Stomach (tissue), 19 donors: ENCODE measurements at places on chromosomes 4 and X. TPM values are rescaled to one million over a fixed set of nuclear protein-coding genes. Genes with fewer than 3 reads are reported as not detected.
A peak's percentile ranks its signal among the peaks of the same experiment; 100 is the strongest.

- DNase-seq, result no peak
Observed at GRCh38 chr4:25123236-25123635, 37.0 kb downstream of the SEPSECS start.

GRCh38 chr4:41991916-41992767, 1.8 kb downstream of the SLC30A9 start:
- DNase-seq, result peak; percentile 12

DNA sequence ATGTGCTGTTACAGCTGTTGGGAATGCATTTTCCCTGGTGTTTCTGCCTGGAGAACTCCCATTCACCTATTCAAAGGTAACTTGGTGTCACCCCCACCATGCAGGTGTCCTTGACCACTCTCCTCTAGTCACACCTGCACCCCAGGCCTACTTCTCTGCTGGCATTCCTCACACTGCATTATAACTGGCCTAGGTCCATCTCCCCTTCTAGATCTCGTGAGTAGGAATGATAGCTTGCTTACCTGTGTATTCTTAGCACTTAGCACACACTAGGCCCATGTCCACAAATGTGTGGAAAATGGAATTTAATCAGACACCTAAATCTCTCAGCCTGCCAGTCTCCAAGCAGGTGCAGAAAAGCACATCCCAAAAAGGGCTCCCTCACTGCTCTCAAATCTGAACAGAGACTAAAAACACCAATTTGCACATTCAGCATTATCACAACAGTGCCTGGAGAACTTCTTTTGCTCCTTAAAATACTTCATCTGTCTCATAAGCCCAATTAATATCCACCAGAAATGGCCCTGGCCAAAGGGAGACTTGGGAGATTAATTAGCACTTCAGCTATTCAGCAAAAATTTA, 18.3 kb downstream of the SCD5 start:
- DNase-seq, result no peak

Gene MGAT4D
- polyA plus RNA-seq, result not detected
